ENCODE measurements at places on chromosomes 11 and 22.

DNA sequence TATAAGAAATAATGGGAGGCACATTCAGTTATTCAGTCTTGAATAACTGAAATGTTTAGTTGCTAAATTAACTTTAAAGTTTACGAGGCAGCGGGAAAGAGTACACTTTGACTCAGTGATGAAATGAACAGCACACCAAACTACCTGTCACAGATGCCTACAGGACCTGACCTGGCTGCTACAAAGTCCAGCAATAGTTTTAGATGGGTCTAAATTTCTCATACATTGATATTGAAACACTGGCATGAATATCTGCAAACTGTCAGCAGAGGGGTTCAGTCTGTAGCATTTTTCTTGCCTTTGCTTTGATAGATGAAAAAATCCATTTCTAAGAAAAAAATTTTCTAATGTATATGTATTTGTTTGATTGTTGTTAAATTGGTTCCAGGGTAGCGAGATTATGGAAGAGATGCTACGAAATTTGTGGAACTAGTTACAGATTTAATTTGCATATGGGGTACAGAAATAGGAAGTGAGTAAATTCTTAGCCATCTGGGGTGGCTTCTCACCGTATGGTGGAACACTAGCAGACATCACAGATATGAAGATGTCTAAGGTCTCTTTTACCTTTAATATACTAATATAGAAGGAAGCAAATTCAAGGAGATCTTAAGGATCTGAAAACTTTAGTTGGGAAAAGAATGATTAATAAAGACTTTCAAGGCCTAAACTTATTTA, 20.8 kb upstream of the GAB2 start:
- DNase-seq = no peak

DNA sequence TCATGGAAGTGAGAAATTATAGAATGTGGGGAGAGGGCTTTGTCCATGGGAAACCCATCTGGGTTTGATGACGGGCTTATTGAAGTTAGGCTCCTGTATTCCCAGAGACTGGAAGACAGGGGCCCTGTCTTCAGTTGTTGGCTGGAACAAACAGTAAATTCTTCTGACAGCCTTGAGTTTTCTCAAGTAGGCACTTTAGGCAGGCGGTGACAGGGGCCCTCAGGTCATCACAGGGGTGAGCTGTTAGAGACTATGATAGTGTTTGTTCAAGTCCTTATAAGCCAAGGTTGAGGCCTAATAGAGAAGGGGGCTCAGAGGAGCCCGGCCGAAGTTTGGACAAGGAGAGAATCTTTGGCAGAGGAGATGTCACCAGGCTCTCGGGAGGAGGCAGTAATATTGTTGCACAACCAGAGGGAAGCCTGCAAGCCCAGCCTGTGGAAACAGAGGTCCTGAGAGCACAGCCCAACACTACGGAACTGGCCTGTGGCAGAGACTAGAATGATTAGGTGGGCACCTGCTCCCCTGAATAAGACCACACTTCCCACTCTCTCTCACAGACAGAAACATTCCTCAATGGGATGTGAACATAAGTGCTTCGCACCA, 20.2 kb upstream of the IL17RA start:
- no peak for DNase-seq

GRCh38 chr22:19848298-19849224, 6.1 kb downstream of the GNB1L start:
- DNase-seq = no peak

DNA sequence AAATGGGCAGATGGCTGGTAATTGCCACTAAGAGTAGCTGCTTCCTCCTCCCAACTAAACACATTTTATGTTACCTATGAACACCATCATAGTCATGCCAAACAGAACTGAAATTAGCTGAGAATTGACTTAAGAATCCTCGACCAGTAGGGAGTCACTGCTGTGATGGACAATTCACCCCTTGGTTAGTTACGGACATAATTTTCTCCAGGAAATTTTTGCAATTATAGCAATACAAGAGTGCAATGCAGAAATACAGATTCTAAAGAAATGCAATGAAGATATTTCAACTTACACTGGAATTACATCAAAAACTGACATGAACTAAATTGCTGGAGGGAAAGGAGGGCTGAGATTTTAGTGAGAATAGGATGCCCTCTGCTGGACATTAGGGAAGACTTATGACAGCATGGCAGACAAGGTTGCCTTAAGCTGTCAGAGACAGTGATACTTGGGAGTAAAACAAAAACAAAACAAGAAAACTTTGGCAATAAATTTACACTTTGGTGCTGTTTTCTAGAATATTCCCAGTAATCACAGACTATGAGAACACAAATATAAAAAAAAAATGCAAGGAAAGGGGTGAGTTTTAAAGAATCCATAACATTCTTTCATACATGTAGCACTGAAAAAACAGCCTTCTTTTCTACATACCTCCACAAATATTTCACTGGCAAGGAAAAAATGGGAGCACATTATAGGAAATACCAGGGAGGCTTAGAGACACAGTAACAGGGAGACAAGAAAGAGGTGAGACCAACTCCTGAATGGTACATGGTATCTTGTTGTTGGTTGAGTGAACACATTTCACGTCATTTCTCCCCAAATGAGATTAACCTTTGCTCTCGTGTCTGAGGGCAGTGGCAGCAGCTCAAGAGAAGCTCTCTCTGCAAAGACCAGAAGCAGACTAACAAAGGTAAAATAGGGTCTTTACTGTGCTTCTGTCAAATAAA, 11.2 kb upstream of the PPP2R1B start:
- DNase-seq = peak; percentile 82

GRCh38 chr22:34879001-34879400, 187.0 kb upstream of the ISX start:
- no peak for DNase-seq

Data from NCI-H1105 treated with DMSO at 0.1 percent for 48 hours (cell line).